ENCODE measurements at places on chromosomes 12 and 14. TPM values are rescaled to one million over a fixed set of nuclear protein-coding genes. Genes with fewer than 3 reads are reported as not detected.

KRT79 gene
- total RNA-seq: not detected

CABP1 gene
- 1.4 TPM for total RNA-seq

SELPLG gene
- 6.0 TPM for total RNA-seq

RNASE3 gene
- total RNA-seq: not detected

PDE3A gene
- 9.9 TPM for total RNA-seq

STON2 gene
- total RNA-seq: 69.8 TPM

HSP90AA1 gene
- 326 TPM for total RNA-seq

DNA sequence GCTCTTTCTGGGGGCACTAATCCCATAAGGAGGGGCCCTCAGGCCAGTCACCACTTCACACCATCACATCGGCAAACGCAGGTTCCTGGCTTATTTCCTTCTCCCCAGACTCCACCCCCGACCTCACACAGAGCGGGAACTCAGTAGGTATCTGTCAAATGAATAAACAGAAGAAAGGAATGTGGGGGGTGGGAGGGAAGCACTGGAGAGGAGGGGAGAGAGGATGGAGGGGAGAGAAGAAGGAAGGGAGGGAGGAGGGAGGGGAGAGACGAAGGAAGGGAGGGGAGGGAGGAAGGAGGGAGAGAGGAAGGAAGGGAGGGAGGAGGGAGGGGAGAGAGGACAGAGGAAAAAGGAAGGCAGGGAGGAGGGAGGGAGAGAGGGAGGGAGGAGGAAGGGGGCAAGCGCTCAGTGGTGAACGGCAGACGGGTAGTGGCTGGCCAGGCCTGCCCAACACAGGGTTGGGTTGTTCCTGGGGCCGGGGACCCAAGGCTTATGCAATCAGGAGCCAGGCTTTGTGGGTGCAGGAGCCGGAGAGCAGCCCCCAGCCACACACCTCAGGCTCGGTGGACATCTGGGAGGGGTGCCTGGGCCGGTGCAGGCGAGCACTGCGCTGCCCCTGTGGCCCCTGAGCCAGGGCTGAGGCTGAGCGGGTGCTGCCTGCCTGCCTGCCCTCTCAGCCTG lies 52.6 kb upstream of the FBRSL1 start:
- H3K4me1 ChIP-seq: no peaks in the 10 kb centered on the region
- no peak overlapping the region for H3K27ac ChIP-seq
- H3K4me3 ChIP-seq: no peak overlapping the region
- H3K36me3 ChIP-seq: no peaks in the 10 kb centered on the region
- DNase-seq: no peak

- H3K27me3 ChIP-seq: no peaks in the 10 kb centered on the region
- H3K4me3 ChIP-seq: no peak overlapping the region
- H3K27ac ChIP-seq: peak overlapping the region; percentile 3
- no peaks in the 10 kb centered on the region for H3K36me3 ChIP-seq
Measured at GRCh38 chr12:108686780-108687179, 44.5 kb downstream of the CORO1C start.

DNA sequence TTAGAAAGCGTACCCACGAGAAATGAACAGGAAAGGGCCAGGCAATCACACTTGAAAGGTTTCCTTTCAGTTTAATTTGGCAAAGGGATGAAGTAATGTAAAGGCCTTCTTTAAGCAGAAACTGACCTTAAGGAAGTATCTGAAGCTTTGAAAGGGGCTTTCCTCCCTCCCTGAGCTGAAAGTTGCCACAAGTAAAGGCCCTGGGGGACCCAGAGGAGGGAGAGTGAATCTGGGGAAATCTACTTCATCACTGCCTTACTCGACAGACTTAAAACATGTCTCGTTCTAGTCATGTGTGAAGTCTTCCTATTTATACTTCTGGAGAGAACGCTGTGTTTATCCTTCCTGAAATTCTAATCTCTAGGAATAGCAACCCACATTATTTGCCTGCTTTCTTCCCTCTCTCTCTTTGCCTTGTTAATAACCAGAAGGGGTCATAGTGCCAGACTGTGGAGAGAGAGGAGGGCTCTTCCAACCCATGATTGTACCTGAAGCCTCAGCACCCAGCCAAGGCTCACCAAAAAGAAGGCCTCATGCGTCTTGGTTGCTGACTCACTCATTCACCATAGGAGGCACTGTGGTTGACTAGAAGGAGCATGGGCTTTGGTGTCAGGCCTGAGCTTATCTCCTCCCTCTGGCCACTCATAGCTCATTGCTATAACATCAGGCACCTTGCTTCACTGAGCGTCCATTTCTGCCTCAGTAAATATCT lies 10.2 kb upstream of the GPX2 start:
- peaks cover 8% of the 10 kb centered on the region for H3K4me1 ChIP-seq
- H3K36me3 ChIP-seq: no peaks in the 10 kb centered on the region
- H3K27ac ChIP-seq: no peak overlapping the region
- H3K4me3 ChIP-seq: no peak overlapping the region
- no peaks in the 10 kb centered on the region for H3K27me3 ChIP-seq
- DNase-seq: no peak

GRCh38 chr12:9731797-9732196 lies 1.1 kb downstream of the CLECL1 start:
- H3K4me1 ChIP-seq: no peaks in the 10 kb centered on the region
- no peak for DNase-seq
- H3K27me3 ChIP-seq: no peaks in the 10 kb centered on the region
- no peak overlapping the region for H3K4me3 ChIP-seq
- no peaks in the 10 kb centered on the region for H3K36me3 ChIP-seq

DNA sequence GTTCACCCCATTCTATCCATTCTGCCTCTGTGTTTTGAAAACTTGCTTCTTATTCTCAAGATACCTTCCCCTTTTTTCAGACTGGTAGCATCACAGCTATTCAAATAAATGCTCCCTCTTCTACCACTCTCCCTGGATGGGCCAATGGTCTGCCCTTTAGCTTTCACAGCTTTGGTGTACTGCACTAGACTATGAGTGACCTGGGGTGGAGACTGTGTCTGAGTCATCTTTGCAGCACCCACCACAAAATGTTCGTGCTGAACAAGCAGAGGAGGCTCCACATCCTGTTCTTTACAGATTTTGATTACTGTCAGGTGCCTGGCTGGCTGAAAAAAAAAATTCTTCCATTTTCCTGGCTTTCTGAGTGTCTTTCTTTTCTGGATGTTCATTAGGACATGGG lies 1104.1 kb upstream of the TMEM132C start:
- DNase-seq: no peak
- peak overlapping the region; percentile 19 for H3K27ac ChIP-seq
- H3K4me3 ChIP-seq: no peak overlapping the region
- H3K4me1 ChIP-seq: no peaks in the 10 kb centered on the region
- no peaks in the 10 kb centered on the region for H3K27me3 ChIP-seq

GRCh38 chr14:80434574-80435321 lies 223.4 kb upstream of the DIO2 start:
- no peaks in the 10 kb centered on the region for H3K27me3 ChIP-seq
- H3K27ac ChIP-seq: no peak overlapping the region
- no peak overlapping the region for H3K4me3 ChIP-seq
- DNase-seq: peak; percentile 33
- no peaks in the 10 kb centered on the region for H3K4me1 ChIP-seq
- no peaks in the 10 kb centered on the region for H3K36me3 ChIP-seq

GRCh38 chr14:22689199-22689598 lies 45.0 kb upstream of the OR6J1 start:
- no peaks in the 10 kb centered on the region for H3K36me3 ChIP-seq
- no peaks in the 10 kb centered on the region for H3K4me1 ChIP-seq
- no peak overlapping the region for H3K4me3 ChIP-seq
- no peak overlapping the region for H3K27ac ChIP-seq

DNA sequence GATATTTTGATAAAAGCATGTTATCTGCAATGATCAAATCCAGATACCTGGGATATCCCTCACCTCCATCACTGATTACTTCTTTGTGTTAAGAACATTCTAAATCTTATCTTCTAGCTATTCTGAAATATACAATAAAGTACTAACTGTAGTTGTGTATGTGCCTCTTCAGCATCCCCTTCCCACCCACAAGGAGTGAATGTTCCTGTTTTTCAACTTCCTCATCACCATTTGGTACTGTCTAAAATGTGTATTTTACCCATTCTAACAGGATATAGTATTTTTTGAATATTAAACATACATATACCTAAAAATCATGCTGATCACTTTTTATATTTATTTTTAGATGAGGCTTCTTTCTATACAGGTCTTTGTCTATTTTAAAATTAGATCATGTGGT lies 1252.6 kb downstream of the TMEM121 start:
- H3K4me3 ChIP-seq: no peak overlapping the region
- no peak overlapping the region for H3K27ac ChIP-seq
- DNase-seq: no peak
- no peaks in the 10 kb centered on the region for H3K27me3 ChIP-seq
- no peaks in the 10 kb centered on the region for H3K4me1 ChIP-seq
- H3K36me3 ChIP-seq: no peaks in the 10 kb centered on the region

GRCh38 chr14:92994942-92995341 lies 72.0 kb downstream of the CHGA start:
- no peaks in the 10 kb centered on the region for H3K27me3 ChIP-seq
- H3K4me1 ChIP-seq: peaks cover 12% of the 10 kb centered on the region
- no peak overlapping the region for H3K27ac ChIP-seq
- no peak for DNase-seq
- H3K4me3 ChIP-seq: no peak overlapping the region

- no peaks in the 10 kb centered on the region for H3K27me3 ChIP-seq
- H3K4me1 ChIP-seq: no peaks in the 10 kb centered on the region
- peak overlapping the region; percentile 65 for H3K27ac ChIP-seq
- H3K4me3 ChIP-seq: no peak overlapping the region
Measured at GRCh38 chr14:64338616-64339316, 44.6 kb upstream of the ESR2 start.

GRCh38 chr12:127145929-127146789 lies 1120.8 kb upstream of the TMEM132C start:
- H3K4me3 ChIP-seq: peak overlapping the region; percentile 28
- no peaks in the 10 kb centered on the region for H3K27me3 ChIP-seq
- H3K4me1 ChIP-seq: peaks cover 6% of the 10 kb centered on the region
- H3K27ac ChIP-seq: no peak overlapping the region
- DNase-seq: peak; percentile 66
- H3K36me3 ChIP-seq: no peaks in the 10 kb centered on the region

DNA sequence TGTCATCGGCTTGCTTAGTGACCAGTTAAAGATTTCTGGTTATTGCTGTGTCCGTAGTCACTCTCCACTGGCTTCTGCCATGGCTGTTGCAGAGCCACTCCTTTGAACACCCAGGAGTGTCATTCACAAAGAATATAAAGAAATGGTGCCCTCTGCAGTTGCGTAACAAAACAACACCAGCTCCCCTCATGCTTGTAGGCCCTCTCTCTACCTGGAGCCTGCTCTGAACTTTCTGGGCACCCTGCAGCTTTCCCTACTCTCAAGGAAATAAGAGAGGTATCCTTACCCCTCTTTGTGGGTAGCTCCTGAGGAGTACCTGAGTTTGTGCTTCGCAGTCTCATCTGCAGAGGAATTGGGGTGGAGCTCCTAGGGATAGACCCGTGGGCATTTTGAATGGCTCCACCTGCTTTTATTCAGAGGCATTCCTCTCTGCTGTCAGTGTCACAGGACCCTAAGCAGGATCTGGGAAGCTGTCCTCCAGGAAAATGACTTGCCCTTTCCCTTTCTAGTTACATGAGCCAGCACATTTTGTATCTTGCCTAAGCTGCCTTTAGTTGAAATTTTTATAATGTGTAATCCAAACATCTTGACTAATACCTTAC lies 97.2 kb upstream of the TMEM260 start:
- no peaks in the 10 kb centered on the region for H3K4me1 ChIP-seq
- H3K4me3 ChIP-seq: no peak overlapping the region
- H3K36me3 ChIP-seq: no peaks in the 10 kb centered on the region
- no peaks in the 10 kb centered on the region for H3K27me3 ChIP-seq

DNA sequence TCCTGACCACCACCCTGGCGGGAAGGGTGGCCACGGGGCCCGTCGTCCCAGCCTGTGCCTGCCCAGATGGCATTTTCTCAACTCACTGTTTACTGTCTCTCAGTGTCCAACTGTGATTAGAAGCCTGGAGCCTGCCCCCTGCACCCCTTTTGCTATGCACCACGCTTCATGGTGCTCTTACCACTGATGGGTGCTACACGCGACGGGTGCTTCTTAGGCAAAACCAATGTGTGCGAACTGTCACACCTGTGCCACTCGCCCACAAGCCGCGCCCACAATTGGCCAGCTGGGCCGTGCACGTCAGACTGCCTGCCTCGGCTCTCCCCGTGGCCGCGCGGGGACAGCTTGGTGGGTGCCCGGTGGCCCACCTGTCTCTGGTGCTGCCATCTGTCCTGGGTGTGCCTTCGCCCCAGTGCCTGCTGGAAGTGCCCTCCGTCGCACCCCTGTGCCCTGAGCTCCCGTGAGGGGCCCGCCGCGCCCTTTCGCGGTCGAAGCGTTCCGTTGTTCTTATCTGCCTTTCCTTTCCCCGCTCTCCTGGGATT lies 15.1 kb upstream of the AMN start:
- no peaks in the 10 kb centered on the region for H3K27me3 ChIP-seq
- H3K27ac ChIP-seq: no peak overlapping the region
- no peak overlapping the region for H3K4me3 ChIP-seq
- H3K36me3 ChIP-seq: no peaks in the 10 kb centered on the region

DNA sequence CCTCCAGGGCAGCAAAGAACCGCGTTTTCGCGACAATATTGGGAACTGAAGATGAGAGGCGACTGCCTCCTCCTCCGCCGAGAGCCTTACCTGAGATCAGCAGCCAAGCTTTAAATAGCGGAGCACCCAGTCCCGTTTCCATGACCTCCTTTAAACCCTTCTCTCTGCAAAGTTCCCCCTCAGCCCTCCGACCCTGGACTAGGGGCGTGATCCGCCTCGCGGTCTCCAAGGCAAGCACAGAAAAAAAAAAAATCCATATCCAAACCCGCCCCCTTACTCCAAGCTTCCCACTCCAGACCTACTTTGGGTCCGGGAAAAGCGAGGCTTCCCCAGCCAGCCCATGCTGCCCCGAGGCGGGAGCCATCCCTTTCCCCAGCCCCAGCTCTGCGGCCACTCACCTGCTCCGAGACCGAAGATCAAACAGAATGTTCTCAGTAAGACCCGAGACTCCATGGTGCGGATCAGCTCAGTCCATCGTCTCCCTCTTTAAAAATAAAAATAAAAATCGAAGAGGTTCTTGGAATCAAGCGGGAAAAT lies 630 bp downstream of the NELL2 start:
- no peaks in the 10 kb centered on the region for H3K27me3 ChIP-seq
- H3K4me3 ChIP-seq: peak overlapping the region; percentile 54
- no peaks in the 10 kb centered on the region for H3K4me1 ChIP-seq
- H3K36me3 ChIP-seq: no peaks in the 10 kb centered on the region
- DNase-seq: peak; percentile 8

Data from thyroid gland (tissue), 4 donors.